ENCODE measurements at places on chromosomes 6 and 20.

DNA sequence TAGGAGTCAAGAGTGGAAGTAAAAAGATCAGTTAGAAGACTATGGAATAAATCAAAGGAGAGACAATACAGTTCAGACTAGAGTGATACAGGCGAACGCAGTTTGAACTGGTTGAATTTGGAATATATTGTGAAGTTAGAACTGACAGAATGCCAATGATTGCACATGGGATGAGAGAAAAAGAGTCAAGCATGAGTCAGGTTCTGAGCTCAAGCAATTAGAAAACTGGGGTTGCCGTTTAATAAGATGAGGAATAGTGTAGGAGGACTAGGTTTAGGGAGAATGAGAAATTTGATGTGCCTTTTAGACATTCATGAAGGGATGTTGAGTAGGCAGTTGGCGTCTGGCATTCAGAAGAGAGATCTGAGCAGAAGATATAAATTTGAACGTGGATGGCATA is 8.0 kb downstream of the RNF217 start:
- DNase-seq: no peak

GRCh38 chr6:99216959-99217358 is 132.5 kb downstream of the FAXC start:
- no peak for DNase-seq

DNA sequence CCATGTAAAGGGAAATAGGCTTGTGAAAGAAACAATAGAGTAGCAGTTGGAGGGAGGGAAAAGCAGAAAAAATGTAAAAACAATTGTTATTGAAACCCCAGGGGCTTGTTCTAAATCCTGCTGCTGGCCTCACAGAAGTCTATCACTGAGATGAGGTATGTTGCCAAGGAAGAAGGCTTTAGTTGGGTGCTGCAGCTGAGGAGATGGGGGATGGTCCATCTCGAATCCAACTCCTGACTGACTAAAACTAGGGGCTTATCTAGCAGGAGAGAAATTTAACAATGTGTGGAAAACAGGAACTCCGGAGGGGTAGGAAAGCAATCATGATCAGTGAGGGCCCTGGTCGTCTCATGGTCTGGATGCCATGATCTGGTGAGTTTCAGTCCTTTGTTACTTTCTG is 225.0 kb upstream of the EXOC2 start:
- no peak for DNase-seq

DNA sequence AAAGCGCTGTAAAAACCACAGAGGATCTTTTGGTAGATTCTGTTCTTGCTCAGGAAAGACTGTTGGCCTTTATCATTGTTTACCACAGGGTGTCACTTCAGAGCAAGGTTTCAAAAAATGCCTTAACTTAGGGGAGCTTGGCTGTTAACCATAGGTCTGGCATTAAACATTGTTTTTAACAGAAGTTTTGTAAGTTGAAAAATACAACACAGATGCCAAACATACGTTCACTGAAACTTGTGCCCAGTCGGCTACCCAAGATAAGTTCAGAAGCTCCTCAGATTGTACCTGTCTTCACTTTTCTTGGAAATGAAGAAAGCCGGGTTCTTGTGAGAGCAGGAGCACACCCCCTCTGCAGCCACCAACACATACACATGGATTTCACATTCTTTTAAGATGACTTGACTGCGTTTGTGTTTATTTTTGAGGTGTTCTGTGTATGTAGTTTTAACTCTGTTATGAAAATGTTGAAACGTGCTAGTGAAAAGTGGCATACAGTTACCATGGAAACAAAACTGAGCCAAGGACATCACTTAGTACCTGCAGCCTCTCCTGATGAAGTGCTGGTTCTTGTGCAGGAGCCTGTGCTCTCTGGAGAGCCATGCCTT is 64.9 kb downstream of the SYCP2L start:
- no peak for DNase-seq

DNA sequence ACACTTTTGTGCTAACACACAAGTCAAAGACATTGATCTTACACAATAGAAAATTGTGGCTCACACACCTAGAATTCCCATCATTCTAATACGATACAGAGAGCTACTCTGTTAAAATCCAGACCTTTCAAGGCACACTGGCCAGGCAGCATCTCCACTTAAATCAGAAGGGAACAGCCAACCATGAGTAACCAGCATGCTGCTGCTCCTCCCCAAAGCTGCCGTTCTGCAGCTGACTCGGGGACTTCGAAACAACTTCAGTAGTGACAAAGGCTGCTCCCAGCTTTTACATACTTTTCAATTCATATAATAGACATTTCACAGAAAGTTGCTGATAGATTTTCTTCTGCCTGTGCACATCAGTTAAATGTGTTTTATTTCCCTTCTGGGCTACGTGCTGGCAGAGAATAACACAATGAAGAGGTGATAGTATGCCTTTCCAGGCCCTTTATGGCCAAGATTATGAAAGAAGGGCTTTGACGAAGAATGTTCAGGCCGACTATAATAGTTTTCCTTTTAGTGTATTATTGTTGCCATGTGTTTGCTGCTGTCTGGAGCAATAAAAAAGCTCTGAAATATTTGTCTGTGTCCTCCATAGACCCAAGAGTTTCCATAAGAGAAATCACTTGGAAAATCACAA is 159.0 kb downstream of the GMDS start:
- DNase-seq: no peak

DNA sequence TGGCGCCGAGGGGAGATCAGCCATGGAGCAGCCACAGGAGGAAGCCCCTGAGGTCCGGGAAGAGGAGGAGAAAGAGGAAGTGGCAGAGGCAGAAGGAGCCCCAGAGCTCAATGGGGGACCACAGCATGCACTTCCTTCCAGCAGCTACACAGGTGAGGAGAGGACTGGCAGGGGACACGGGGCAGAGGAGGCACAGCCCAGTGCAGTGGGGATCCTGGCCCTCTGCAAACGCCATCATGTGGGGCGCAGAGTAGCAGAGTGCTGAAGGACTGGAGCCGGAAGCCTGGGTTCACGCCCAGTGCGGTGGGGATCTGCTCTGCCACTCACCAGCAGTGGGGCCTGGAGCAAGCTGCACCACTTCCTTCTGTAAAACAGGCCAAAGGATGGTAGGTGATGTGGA is 41.1 kb upstream of the FANCE start:
- DNase-seq: no peak

DNA sequence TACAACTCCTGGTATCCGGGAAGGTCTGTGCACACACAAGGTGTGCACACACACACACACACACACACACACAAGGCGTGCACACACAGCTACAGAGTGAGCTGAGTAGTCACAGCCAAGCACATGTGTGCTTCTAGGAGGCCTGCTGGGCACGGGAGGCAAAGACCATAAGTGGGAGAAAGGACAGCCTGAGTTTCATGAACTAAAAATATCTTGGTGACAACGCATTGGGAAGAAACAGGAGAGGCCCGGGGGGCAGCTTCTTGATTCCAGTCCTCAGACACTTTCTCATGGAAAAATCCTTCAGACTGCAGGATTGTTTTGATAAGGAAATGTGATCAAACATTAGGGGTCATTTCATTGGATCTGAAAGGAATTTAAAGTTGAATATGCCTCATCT is 2.6 kb downstream of the TRAF3IP2 start:
- no peak for DNase-seq

- peak; percentile 12 for DNase-seq
Observed at GRCh38 chr6:38997128-38997761, 51.3 kb upstream of the GLP1R start.

GRCh38 chr6:3357678-3358077 is 98.9 kb downstream of the PSMG4 start:
- DNase-seq: no peak

DNA sequence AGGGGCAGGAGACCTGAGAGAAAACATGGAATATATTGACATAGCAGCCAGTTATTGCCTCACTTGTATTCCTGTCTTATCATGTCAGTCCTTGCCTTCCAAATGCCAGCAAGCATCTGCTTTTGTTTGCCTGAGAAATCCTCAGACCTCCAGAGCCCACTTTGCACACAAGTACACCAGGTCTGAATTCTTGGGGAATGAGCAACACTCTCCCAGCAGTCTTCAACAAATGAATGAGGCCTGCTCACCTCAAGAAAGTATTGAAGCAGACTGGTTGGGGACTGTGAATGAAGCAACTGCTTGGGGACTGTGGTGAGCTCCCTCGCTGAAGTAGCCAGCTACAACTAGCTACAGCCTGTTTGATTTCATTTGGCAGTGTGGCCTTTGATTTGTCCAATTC is 172.8 kb upstream of the SPTLC3 start:
- DNase-seq: no peak

DNA sequence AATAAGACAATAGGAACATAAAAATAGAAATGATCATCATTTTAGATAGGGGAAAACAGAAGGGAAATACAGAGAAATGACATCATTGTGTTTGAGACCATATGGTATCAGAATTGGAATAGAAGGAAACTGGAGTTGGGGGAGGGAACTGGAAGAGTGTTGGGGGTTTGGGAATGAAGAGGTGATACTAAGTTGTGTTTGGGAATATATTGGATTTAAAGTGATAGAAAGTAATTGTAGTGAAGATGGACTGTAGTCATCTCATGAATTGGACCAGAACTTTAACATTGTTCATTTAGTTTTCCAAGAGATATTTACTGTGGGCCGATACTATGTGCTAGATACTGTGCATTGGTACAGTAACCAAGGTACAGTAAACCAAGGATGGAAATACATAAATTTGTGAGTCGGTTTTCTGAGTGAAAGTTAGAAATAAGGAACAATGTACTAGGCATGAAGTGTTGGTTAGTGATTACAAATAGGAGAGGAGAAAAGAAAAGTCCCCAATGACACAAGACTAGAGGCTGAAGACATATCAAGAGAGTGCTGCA is 32.3 kb downstream of the KCNQ5 start:
- DNase-seq: no peak

DNA sequence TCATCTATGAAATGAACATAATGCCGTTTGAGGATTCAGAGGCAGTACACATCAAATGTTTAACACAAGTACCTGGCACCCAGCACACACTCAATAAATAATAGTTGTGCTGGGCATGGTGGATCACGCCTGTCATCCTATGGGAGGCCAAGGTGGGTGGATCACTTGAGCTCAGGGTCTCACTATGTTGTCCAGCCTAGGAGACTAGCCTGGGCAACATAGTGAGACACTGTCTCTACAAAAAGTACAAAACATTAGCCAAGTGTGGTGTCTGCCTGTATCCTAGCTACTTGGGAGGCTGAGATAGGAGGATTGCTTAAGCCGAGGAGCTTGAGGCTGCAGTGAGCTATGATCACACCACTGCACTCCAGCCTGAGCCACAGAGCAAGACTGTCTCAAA is 98.1 kb upstream of the SALL4 start:
- DNase-seq: no peak

GRCh38 chr20:47502271-47503239 is 868 bp downstream of the NCOA3 start:
- no peak for DNase-seq

DNA sequence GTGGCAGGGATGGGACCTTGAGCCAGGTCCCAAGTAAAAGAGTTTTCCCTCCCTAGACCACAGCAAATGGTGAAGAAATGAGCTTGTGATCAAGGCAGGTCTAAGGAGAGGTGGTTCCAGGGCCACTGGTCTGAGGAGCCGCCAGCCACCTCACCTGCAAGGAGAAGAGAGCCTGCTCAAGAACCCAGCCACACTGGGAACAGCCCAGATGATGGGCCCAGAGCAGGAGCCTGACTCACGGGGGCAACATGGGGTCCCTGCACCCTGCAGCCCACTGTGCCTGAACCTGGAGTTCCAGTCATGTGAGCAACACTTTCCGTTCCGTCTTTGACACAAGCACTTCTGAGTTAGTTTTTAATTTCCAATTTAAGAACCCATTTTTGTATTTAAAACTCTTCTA is 204.5 kb upstream of the CDH4 start:
- no peak for DNase-seq

DNA sequence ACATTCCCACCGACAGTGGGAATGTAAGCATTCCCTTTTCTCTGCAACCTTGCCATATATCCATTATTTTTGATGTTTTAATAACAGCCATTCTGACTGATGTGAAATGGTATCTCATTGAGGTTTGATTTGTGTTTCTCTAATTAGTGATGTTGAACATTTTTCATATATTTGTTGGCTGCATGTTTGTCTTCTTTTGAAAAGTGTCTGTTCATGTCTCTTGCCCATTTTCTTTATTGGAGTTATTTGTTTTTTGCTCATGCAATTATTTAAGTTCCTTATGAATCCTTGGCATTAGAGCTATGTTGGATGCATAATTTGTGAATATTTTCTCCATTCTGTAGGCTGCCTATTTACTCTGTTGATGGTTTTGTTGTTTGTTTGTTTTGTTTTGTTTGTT is 18.0 kb upstream of the ABT1 start:
- no peak for DNase-seq

DNA sequence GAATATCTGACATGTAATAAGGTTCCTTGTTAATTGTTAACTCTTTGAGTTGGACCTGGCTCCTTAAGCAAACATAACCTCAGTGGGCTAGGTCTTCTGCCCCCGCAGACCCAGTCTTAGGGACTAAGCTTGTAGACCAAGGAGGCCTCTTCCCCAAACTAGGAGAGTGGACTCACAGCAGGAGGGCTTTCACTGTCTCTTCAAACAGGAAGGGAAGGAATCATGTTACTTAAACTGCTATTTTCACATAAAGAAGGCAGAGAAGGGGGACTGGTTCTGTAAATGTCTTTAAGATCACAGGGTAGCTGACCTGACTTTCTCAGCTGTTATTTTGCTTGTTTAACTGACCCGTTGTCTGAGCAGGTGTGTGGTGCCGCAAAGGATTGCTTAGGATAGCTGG is 34.9 kb upstream of the PRDM1 start:
- DNase-seq: no peak

DNA sequence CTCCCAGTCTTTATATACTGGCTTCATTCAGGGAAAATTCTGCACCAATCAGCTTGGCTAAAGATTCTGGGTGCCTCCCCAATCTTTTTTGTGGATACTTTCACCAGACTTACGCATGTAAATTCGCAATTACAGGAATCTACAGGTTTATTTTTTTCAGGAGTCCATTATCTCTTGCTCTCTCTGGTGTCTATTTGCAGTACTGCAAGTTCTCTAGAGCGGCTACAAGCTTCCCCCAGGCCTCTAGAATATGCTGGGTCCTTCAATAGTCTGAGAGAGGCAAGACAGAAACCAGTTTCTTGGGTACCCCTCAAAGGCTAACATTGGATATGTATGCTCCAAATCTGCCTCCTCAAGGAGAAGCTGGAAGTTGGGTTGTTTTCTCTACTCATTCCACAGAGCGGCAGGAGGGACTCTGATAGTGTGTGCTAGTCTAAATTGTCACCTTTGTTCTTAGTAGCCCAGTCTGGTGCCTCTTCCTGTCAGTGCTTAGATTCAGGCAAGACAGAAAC is 58.5 kb downstream of the SUN5 start:
- no peak for DNase-seq

Data from stimulated activated CD4-positive, alpha-beta T cell treated with anti-CD3 and anti-CD28 coated beads, Interleukin-1b, Interleukin-23, amount 100 ng/mL, for 24 hours (primary cell).